ENCODE measurements at places on chromosomes 3 and 15.
A peak's percentile ranks its signal among the peaks of the same experiment; 100 is the strongest.

DNA sequence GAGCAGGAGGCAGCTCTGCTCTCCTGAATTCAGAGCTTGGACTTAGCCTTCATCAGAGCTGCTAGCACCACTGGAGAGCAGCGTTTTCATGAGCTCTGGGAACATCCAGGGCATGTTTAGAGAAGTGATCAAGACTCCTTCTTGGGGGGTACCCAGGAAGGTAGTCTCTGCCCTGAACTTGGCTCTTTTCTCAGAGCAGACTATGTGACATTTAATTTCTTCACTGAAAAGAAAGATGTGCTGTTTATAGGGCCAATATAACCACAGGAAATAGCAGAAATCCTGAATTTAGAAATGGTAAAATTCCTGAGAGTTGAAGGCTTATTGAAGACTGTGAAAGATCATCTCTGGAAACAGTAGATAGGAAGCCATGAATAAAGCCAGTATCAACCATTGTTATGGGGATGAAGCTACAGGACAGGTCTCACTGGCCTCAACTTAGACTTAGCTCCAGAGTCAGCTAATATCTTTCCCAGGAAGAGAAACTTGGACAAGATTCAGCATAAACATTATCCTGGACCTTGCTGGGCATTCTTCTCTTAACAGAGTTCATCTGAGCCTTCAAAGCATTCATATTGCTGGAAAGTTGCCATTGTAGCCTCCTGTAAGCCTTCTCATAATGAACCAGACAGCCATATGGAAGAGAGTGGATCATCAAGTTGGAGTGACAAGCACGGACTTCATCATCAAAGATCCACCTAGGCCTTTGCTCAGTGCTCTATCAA, 386.6 kb upstream of the THBS1 start:
- DNase-seq = no peak

- no peak for DNase-seq
Observed at GRCh38 chr3:17573396-17573795, 169.0 kb downstream of the TBC1D5 start.

DNA sequence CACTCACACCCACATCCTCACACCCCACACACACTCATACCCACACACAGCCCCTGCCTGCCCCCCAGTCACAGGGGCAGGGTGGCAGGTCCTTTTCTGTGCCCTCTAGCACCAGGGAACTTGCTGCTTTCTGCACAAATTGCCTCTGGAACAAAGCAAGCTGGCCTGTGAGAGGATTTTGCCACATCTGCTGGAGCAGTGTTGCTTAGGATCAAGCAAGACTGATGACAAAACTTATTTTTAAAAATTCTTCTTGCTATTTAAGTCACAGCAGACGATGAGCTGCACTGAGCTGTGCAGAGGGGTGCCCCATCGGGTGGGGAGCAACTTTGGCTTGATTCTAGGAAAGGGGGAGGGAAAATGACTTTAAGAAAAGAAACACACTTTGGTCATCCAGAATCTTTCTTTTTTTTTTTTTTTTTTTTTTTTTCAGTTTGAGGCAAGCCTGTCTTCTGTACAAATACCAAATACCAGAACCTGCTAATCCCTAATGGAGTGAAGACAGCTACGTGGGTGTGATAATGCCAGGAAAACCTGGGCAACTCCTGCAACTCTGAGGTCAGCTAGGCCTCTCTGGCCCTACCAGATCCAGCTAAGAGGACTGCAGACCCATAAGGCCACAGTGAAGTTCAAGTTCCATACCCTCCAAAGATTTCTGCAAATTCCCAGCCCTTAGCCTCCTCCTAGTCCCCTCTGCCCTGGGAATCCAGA, 195.3 kb downstream of the ABHD5 start:
- no peak for DNase-seq

- peak; percentile 90 for DNase-seq
Observed at GRCh38 chr3:50616003-50616769, 765 bp upstream of the MAPKAPK3 start.

DNA sequence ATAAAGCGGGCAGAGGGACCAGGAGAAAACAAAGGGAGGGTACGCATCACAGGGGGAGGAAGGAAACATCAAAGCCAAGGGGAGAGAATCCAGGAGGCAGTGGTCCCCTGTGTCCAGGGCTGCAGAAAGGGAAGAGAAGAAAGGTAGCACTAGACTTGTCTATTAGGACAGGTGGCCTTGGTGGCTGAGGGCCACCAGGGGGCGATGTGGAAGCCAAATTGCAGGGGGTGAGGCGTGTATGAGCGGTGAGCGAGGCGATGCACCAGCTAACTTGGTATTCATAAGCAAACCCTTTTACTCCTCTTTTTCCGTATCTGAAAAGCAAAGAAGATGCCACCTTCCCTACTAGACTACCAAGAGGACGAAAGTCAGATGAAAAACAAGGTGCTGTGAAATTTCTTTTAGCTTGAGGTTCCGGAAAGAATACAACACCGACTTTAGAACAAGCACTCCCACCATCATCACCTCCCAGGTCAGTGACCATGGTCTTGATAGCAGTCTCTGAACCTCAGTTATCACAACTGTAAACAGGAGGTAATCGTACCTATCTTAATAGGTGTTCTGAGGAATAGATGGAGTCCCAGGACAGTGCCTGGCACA, 654.4 kb upstream of the ADAMTS9 start:
- DNase-seq = no peak

DNA sequence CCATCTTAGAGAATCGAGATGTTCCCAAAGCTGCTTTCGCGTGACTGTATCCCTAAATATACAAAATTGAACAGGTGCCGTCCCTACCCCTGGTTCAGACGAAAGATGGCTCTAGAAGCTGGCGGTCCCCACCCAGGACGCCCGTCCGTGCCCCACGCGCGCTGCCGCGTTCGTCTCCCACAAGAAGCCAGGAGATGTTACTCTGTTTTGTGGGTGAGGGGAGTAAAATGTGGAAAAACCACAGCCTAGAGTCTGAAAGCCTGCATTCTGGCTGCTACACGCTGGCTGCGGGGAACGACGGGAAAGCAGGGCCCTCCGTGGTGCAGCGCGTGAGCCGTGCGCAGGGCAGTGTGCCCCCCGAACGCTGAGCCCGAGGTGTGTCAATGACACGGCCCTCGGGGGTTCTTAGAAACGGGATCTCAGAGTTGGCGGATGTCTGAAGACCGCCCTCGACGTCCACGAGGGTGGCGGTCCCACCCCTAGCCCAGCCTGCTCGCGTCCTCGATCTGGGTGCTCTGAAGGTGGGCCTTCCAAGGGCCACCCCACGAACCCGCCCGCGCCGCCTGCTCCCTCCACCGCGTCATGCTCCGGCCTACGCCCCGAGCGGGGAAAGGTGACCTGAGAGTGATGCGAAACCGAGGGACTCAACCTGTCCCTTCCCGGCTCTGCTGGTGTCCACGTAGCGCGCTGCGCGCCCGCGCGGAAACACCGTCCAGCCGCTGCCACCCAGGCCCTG, 95.6 kb downstream of the OCA2 start:
- DNase-seq = no peak

GRCh38 chr3:128280481-128281052, 127.3 kb downstream of the EEFSEC start:
- DNase-seq = no peak

- DNase-seq = no peak
Observed at GRCh38 chr3:23659274-23659673, 146.5 kb upstream of the UBE2E1 start.
